HS-27A (cell line): ENCODE measurements at places on chromosomes 6 and 20.

DNA sequence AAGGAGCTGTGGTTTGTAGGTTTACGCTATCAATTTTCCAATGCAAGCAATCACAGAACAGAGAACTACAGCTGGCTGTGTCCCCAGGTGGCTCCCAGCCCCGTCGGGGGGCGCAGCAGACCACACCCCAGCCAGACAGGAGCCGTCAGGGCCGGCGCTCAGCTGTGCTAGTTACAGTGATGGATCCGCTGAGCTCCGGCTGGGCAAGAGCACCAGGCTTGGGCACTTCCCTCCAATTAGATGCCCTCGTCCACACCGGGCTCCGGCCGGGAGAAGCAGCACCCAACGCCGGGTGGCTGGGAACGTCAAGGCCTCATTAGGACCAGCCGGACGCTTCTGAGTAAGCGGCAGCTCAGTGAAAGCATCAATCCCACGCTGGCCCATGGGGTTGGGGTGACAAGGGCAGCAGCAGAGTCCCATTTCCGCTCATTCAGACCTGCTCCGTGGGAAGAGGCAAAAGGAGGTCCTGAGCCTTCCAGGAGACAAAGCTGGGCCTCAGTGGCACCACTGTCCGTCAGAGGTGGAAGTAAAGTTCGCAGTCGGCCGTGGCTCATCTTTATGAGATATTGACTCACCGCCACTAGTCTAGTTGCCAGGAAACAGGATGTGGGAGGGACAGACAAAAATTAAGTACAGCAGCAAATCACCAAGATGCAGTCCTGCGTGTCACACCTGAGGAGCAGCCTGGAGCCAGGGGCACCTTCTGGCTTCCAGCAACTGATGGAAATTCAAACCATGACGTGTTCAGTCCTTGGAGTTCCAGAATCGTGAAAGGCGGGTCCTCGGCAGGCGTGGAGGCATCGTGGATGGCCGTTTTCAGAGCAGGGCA lies 164.1 kb downstream of the TAF4 start:
- DNase-seq, result no peak

DNA sequence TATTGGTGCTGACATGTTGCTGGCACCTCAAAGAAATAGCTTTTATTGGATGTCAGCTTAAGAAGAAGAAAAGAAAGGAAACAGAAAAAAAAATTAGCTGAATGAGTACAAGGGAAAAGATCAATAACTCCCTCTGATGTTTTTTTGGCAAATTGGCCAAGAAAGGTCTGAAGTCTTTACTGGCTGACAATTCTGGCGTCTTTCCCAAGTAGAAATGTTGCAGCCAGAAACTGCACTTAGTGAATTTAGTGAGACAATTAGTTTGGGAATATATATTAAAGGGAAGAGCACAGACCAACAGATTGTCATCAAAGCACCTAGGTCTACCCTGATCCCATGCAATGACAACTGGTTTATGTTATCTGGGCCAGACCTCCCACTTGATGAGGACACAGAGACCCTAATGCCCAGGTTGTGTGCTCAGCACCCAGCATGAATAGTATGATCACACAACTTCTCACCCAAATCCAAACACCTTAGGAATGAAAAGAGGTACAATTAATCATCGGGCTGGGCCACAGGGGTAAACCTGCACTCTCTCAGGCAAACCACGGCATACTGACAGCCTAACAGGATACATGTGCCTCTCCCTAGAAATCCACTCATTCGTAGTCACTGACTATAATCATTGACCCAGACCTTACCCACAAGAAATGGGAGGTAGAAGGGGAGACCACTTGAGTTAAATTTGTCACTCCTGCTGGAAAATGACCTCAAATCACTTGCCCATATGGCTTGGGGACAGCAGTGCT lies 612.3 kb upstream of the ARID1B start:
- no peak for DNase-seq

DNA sequence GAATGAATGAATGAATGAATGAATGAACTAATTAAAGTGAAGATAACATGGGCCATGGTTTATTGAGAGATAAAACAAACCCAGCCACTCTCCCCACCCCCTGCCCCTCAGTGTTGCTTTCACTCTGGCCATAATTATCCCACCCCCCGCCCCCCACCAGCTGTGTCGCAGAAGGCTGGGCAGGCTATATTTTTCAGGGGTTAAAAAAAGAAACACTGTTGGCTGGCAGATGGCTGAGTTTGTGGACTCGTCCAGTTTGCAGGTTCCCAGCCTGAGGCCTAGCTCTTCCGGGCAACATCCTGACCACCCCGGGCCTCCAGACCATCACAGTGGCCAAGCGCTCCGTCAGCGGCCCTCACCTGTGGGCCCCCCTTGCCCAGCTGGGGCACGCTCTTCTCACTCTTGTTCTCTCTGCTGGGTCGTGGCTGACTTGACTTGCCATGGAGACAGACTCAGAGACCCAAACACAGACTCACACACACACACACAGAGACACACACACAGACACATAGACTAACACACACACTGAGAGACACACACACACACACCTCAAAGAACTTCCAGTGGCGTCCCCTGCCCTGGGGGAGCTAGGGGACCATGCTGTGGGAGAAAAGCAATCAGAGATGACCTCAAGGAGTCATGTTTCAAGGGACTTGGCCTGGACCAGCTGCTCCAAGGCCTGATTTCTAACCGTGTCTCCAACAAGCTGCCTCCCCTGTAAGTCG lies 2.2 kb upstream of the GRM4 start:
- no peak for DNase-seq

- no peak for DNase-seq
These were observed 128.4 kb downstream of the BCKDHB start for GRCh38 chr6:80234908-80235307.

DNA sequence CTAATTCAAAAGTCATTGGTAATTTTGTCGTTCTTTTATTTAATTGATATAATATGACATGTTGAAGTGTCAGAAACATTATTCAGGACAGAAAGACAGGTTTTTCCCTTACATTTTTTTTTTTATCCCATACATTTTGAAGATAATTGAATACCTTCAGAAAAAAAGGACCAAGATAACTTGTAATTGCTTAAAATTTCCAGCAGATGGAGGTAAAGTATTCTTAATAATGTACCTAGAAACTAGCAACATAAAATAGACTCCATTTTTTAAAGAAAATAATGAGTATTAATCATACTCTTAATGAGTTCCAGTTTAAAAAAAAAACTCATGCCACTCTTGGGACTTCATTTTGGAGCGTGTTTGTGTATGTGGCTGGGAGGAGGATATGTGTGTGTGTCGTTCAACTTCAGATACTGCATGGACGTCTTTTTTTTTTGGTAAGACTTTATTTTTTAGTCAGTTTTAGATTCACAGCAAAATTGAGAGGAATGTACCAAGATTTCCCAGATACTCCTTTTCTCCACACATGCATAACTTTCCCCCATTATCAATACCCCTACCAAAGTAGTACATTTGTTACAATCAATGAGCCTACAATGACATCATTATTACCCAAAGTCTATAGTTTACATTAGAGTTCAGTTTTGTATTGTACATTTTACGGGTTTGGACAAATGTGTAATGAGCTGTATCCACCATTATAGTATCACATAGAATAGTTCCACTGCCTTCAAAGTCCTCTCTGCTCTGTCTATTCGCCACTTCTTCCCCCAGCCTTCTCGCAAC lies 79.4 kb downstream of the ROS1 start:
- no peak for DNase-seq

- DNase-seq, result no peak
These were observed 15.9 kb upstream of the TRERF1 start for GRCh38 chr6:42467651-42468050.

DNA sequence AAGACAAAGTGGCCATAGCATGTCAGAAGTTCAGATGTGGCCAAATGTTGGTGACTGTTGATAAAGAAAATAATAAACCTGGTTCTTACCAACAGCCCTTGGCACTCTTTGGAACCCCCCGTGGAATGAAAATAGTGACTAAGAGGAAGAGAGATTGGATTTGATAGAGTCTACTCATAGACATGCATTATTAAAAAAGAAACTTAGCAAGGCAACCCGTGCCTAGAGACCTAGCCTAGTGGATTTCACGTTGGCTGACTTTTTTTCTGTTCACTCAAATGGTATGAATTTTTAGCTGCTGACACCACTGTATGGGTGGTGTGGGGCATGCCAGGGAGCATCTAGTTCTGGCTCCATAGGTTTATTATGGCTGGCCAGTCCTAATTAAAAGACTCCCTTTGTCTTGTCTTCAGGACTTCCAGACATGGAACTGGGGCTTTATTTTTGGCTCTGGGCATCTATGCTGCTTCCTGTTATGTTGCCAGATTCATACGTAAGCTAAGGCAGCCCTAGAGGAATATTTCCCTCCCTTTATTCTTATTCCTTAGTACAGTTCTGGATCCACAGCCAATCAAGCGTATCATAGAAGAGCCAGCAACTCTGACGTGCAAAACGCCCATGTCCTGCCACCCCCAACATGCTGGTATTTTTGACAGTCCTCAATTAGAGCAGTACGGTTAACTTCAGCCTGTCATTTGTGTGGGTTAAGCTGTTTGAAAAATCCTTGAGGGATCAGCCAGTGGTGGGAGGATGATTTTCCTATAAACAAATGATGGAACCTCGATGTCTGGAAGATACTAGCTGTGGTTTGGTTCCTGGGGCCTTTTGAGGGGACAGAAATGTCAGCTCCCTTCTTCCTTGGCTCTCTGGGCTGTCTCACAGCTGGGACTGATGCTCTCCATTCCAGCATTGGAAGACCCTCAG lies 127.5 kb downstream of the ISM1 start:
- DNase-seq, result no peak

DNA sequence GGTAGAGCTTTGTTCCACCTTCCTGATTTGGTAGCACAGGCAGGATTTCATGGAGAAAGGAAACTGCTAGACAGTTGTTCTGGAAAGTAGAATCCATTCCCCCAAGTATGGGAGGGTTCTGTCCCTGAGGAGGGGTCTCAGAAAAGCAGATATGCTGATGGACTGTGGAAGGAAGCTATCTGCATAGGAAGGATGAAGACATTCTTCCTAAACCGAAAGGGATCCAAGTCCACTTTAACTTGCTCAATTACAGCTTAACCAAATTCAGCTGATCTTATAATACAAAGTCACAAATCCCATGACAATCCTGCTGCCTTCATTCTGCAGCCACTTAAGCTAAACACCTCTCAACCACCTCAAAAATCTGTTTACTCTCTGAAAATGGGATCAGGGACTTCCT lies 2.6 kb downstream of the MAN1A1 start:
- no peak for DNase-seq

GRCh38 chr6:34011264-34011663 lies 134.6 kb downstream of the GRM4 start:
- DNase-seq, result no peak

- no peak for DNase-seq
These were observed 60.9 kb upstream of the TULP1 start for GRCh38 chr6:35573495-35574110.

DNA sequence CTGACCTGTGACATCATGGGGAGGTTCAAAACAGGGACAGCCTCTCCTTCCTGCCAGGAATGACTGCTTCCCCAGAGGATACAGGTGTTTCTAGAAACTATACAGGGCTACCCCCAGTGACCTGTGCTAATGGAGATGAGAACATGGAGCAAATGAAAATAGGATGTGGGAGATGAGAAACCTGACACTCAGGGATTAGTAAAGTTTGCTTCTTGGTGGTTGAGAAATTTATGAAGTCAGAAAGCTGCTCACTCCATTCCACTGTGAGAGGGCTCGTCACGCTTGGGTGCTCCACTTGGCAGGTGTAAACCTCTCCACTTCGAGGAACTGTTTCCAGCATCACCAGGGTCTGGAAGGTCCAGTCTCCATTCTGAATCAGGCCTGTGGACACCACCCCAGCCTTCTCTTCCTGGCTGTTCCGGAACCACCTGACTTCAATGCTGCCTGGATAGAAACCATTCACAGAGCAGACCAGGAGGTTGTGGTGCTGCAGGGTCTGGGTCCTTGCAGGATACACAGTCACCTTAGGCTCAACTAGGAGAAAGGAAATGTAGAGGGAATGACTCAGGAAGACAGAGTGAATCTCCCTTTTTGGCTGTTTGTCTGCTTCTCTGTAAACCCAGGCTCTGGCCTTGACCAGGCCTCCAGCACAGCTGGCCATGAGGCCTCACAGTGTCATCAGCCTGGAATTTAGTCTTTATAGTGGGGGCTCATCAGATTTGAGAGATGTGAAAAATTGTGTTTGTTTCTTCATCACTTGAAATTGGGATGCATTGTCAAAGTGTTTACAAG lies 10.8 kb downstream of the HLA-DRB5 start:
- no peak for DNase-seq

- no peak for DNase-seq
These were observed 471.8 kb downstream of the COL12A1 start for GRCh38 chr6:74733830-74734620.

GRCh38 chr20:47600967-47601547 lies 99.4 kb downstream of the NCOA3 start:
- no peak for DNase-seq
